Activated CD4-positive, alpha-beta T cell treated with anti-CD3 and anti-CD28 coated beads, Interleukin-2, amount 50 U/mL, for 16 hours (primary cell): ENCODE measurements at places on chromosomes 4 and X.

GRCh38 chr4:171979461-171979860 lies 166.3 kb downstream of the GALNTL6 start:
- no peak for DNase-seq

GRCh38 chr4:121072224-121073003 lies at the start of gene NDNF:
Gene NDNF, minus strand, starts transcription at chr4:121072535. Its CDS starts 26,698 bp downstream, at chr4:121045837.
- DNase-seq, result peak; percentile 12

GRCh38 chr4:56612282-56612681 lies 68.8 kb downstream of the HOPX start:
- DNase-seq, result no peak

DNA sequence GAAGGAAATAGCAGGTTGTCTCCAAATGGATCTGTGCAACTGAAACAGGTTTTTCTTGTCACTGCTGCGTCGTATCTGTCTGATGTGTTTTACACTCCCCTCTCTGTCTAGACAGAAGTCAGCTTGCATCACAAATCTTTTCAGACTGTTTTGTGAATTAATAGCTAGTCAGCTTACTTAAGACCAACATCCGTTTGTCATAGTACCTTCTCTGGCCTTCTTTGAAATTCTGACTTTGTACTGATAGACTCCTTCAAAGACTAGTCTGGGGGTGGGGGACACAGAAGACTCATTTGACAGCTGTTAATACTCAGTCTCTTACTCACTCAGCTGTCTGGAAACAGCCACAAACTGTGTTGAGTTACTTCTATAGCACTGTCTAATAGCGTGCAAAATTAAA lies 197.8 kb downstream of the PALLD start:
- no peak for DNase-seq

- DNase-seq, result no peak
Measured at GRCh38 chrX:117969328-117969727, 147.3 kb downstream of the KLHL13 start.

- no peak for DNase-seq
Measured at GRCh38 chr4:16043642-16044498, 40.0 kb downstream of the PROM1 start.

DNA sequence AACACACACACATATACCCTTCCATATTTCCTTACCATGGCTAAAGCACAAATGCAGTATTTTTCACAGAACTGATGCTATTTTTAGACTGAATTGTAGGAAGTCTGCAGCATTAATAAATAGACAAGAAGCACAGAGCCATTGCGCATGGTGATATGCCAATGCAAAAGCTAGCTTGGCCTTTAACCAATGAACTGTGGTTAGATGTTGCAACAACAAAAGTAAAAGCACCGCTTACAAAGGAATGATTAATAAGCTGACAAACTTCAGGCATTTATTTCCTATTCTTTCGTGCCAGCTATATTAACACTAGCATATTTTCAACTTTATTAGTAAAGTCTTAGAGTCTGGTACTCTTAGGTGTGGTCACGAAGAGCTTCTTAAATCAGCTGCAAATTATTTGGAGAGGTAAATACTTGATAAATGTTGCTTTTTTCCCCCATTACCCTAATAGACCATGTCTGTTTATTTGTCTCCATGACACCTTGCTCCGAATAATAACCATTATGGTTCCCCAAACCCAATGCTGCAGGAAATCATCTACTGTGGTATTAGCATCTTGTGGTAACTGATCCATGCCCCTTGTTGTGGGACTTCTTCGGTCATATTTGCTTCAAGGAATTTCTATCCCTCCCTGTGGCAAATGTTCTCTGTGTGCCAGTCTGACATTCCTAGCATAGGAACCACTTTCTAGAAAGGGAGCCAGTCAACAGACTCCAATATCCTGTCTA lies 306.1 kb upstream of the TAPT1 start:
- no peak for DNase-seq

DNA sequence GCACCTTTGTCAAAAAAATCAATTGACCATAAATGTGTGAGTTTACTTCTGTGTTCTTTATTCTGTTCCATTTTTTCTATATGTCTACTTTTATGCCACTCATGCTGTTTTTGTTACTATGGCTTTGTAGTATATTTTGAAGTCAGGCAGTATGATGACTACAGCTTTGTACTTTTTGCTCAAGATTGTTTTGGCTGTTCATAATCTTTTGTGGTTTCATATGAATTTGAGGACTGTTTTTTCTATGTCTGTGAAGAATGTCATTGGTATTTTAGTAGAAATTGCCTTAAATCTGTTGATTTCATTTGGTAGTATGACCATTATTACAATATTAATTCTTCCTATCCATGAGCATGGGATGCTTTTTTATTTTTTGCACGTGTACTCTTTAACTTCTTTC lies 346.8 kb downstream of the PPP3CA start:
- DNase-seq, result no peak

DNA sequence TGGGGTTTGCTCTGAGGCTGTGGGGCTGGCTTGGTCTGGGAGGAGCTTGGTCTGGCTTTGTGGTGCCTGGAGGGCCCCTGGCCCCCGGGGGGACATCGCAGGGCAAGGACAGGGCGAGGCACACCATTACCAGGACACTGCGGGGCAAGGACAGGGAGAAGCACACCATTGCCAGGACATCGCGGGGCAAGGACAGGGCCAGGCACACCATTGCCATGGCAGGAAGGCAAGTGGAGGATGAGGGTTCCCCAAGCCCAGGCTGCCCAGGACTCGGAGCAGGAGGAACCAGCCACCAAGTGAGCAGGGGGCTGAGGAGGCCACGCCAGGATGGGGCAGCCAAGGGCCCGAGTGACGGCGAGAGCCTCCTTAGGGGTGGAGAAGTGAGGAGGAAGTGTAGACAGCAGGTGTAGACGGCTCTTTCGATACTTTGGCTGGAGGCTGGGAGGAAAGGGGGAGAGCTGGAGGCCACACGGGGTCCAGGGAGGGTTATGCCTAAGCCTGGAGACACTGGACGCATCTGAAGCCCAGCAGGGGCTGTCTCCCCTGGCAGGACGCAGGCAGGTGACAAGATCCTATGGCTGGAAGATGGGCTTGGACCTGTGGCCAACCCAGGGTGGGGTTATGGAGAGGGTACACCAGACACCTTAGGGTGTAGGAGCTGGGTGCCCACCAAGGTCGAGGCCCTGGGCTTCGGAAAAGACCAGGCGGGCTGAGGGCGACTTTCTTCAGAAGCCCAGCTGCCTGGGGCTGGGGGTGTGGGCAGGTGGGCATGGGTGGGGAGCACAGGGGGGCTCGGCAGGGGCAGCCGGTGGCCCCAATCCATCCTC lies 7.3 kb downstream of the NKX1-1 start:
- DNase-seq, result no peak

GRCh38 chr4:5924461-5925125 lies 31.7 kb upstream of the CRMP1 start:
- DNase-seq, result no peak

- no peak for DNase-seq
Measured at GRCh38 chrX:1676866-1677265, 62.0 kb downstream of the ASMT start.

DNA sequence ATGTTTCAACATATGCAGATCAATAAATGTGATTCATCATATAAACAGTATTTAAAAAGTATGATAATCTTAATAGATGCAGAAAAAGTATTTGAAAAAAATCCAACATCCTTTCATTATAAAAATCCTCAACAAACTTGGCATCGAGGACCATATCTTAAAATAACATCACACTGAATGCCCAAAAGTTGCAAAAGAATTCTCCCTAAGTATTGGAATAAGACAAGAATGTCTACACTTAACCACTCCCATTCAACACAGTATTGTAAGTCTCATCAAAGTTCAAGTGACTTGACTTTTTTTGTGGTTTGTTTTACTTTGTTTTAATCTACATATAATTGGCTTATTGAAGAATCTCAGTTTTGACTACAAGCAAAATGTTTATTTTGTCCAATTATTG lies 779.0 kb upstream of the SLIT2 start:
- DNase-seq, result no peak

- no peak for DNase-seq
Measured at GRCh38 chr4:168878623-168879022, 131.4 kb downstream of the CBR4 start.

- DNase-seq, result no peak
Measured at GRCh38 chr4:2686379-2687265, 69.5 kb downstream of the TNIP2 start.

- no peak for DNase-seq
Measured at GRCh38 chr4:54525602-54526001, 132.2 kb upstream of the KIT start.

- no peak for DNase-seq
Measured at GRCh38 chr4:69995526-69996016, at the start of gene STATH. Gene STATH, plus strand, starts transcription at chr4:69995966. Its CDS starts 2,472 bp downstream, at chr4:69998438.

DNA sequence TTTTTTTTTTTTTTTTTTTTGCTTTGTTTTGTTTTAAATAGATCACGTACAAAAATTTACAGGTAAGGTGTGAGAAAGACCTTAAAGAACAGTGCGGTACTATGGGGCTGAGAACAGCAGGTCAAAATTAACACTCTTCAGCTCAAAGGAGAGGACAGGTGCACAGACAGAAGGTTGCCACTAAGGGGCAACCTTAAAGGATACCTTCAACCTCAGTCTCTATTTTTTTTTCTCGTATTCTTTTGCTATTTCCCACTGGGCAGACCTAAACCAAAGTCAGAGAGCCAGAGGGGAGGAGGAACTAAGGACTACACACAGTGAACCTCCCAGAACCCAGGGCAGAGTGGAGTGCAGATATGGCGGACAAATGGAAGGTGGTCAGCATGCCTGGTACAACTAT lies 1984.3 kb upstream of the IGFBP7 start:
- DNase-seq, result no peak

GRCh38 chr4:164956766-164957643 lies 20.5 kb downstream of the TRIM61 start:
- DNase-seq, result peak; percentile 83

GRCh38 chrX:3252744-3253143 lies 93.7 kb downstream of the MXRA5 start:
- no peak for DNase-seq

GRCh38 chr4:94413085-94413840 lies 38.5 kb upstream of the PDLIM5 start:
- DNase-seq, result no peak

DNA sequence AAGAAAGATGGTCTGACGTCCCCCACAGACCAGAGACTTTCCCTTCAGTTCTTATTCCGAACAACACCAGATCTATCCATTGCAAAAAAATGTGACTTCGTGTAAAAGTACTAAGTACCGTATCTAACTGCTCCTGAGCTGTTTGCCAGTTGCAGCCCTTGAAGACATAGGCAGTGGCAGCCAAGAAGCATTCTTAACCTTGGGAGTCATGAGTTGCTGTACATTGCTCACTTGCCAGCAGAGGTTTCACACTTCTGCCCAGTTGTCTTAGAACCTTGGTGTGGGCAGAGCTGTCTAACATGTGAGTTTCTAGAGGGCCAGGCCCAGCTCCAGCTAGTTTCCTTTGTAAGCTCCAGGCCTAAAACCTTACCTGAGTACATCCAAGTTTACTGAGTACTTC lies 10.5 kb upstream of the CHRDL1 start:
- DNase-seq, result no peak

DNA sequence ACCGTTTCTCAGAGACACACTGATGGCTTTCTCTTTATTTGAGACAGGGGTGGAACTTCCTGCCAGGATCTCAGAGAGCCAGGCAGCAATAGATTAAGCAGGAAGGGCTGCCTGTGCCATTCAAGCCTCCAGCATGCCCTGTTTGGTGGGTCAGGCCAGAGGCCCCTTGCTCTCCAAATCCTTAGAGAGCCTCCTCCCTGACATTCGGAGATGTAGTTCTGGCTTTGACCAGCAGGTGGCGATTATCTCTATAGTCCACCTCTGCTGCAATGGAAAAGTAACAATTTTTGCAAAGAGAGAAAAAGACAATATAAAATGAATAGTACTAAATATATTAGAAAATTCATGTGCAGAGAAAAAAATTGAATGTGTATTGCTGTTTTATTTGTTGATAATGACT lies 93.9 kb downstream of the NXF2B start:
- peak; percentile 65 for DNase-seq

- DNase-seq, result no peak
Measured at GRCh38 chr4:168609369-168609768, 112.5 kb downstream of the PALLD start.

- DNase-seq, result no peak
Measured at GRCh38 chrX:28787206-28787605, 200.0 kb downstream of the IL1RAPL1 start.

DNA sequence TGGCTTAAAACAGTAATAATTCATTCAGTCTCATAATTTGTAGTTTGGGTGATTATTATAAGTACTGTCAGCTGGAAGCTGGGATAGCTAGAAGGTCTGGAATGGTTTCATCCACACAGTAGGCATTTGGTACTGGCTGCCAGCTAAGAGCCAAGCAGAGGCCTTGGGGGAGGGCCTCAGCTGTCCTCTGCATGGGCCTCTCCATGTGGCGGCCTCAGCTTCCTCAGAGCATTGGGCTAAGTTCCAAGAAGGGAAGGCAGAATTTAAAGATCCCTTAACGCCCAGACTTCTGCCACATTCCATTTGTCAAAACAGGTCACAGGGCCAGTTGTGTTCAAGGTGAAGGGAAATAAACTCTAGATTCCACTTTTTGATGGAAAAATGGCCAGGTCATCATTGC lies 93.3 kb downstream of the NEUROG2 start:
- no peak for DNase-seq

DNA sequence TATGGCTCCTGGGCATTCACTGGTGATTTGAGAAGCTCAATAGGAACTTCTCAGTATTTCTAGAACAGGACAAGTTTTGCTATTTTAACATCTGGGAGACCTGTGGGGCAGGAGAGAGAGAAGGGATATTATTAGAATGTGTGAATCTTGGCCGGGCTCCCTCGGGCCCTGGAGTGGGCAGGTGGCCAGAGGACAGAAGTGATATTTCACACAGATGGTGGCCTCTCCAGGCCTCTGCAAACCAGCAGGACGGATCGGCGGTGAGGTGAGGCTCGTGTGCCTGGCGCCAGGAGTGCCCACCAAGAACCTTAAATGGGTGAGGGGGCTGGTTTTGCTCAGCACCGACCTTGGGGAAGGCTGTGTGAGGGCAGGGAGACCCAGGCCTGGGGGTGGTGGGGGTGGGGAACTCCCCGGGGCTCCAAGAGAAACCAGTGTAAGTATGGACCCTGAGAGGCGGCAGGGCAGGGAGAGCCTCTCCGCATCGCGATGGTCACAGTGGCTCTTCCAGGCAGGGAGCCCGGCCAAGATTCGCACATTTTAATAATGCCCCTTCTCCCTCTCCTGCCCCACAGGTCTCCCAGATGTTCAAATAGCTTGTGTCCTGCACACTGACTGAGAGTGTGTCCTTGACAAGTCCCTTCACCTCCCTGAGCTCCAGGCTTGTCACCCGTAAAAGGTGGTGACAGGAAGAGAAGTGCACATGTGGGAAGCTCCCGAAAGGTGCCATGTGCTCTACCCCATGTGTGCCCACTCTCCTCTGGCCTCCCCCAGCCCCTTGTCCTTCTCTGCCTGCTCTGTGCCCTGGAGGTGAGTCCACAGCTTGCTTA lies 64.9 kb downstream of the SORCS2 start:
- no peak for DNase-seq

GRCh38 chr4:47930971-47931804 lies 16.8 kb upstream of the NFXL1 start:
- no peak for DNase-seq

GRCh38 chr4:153954654-153955053 lies 165.8 kb upstream of the SFRP2 start:
- DNase-seq, result no peak
